ENCODE measurements at places on chromosomes 1 and 21.

DNA sequence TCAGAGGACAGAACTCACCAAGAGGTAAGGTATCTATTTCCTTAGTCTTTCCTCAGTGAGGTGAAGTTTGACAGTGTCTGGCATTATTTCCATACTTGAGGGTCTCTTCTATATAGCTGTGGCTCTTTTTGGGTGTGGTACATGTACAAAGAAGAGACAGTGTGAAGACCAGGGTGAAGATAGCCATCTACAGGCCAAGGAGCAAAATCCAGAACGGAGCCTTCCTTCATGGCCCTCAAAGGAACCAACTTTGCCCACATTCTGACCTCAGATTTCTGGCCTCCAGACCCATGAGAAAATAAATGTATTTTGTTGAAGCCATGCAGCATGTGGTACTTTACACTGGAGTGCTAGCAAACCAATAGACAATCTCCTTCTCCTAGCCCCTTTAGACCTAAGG is 858.5 kb upstream of the B3GALT2 start:
- no peak for DNase-seq

- DNase-seq = no peak
These were observed 64.8 kb downstream of the SYF2 start for GRCh38 chr1:25167269-25168192.

DNA sequence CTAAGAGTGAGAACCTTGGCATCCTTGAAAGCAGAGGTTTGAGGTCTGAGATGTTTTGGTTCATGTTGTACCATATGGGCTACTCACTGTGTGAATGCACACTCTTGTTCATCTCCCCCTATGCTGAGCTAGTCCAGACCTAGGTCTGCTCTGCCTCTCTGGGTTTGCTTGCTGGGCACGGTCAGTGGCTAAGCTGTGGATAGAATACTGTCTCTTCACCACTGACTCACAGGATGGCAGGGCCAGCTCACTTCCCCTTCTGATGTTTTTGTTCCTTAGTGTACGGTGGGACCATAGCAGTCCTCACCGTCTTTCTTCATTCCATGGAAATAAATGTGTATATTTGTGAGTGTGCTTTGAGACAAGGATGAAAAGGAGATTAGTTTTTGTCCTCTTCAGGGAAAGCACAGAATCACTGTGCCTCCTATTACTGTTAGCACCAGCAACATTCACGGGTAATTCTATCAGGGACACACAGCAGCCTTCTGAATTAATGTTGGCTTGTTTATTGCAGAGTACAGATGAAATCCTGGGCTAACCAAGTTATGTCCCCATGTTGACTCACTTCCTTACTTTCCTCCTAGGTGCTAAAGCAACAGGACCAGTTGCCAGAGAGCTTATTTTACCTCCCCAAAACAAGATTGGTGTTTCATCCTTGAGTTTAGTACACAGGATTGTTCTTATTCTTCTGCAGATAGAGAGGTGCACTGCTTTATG is 56.9 kb upstream of the IVNS1ABP start:
- DNase-seq = peak; percentile 35

DNA sequence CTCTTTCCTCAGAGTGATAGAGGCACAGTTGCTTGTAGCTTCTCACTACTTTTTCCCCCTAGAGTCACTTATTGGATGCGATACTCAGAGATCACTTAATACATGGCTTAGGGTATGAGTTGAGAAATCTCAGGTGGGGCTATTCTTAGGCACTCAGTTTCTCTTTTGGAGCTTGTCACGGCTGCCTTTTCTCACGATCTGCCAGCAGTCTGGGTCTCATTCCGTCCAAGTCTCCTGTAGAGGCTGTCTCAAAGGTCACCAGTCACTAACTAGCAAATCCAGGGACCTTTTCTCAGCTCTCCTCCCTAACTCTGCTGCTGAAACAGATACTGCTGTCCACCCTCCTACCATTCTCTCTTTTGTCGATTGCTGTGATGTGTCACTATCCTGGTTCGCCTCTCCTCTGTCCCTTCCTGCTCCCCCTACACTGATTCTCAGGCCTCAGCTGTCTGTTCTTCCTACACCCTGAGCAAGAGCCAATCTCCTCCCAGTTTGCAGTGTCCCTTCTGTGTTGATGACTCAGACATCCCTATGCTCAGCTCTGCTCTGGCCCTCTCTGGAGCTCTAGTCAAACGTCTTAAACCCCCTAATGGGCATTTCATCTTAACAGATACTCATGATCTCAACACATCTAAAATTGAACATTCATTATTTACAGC is 12.4 kb downstream of the ATP1A2 start:
- DNase-seq = no peak

DNA sequence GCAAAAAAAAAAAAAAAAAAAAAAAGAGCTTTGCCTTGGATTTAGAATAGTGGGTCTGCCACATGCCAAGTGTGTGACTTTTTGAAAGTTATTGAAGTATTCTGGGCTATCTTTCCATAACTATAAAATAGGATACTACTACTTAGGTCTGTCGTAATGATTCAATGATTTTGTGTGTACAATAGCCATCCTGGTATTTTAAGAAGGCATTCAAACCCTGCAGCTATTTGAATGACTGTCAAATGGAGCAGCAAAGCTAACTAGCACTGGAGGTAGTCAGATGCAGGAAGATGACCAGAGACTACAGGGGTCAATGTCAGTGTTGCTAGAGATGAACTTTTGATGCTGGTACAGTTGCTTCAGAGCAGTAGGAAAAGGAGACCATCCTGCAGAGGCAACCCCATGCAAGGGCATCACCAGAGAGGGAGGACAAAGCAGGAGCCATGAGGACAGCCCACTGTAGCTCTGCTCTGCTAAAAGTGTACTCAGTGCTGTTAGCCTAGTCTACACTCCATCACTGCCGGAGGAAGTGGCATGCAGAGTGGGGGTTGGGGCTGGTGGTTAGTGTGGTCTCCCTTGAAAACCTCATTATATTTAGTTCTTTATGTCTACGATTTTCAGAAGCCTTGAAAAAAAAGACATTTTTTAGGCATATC is 29.0 kb downstream of the DUSP10 start:
- DNase-seq = no peak

DNA sequence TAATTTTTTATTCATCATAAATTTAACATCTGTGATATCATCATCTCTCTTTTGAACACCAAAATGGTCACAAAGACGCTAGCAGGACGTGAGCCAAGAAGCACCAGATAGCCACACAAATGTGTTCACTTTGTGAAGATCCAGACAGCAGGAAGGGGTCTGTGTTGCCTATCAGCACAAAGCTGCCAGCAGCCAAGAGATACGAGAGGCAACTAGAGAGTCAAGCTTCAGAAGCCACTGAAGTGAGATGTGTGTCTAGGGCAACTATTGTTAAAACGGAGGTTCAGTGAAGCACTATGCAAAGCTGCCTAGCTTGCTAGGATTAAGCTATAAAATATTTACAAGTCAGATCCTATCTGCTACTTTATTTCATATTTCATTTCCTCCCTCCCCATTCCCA is 45.3 kb downstream of the NDC1 start:
- DNase-seq = no peak

- no peak for DNase-seq
These were observed 261.6 kb downstream of the SPATA17 start for GRCh38 chr1:217892750-217893149.

DNA sequence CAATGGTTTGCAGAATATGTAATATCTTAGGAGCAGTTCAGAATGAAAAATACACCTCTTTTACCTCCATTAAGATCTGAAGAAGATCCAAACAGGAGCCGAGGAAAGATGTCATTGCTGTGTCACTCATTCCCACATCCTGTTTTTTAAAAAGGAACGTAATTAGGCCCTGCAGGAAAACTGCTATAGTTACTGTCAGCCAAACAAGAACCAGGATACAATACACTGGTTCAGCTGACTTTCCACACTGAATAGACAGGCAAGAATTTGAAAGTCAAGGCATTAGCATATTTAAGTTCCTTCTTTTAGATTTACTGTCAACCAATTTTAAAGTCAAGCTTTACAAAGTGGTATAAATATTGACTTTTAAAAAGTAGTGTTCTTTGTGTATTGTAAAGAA is 63.8 kb downstream of the IARS2 start:
- DNase-seq = no peak

Data from skeletal muscle cell (primary cell).